ENCODE measurements at places on chromosomes 13 and 19.

- DNase-seq: peak; percentile 9
Measured at GRCh38 chr19:51127755-51128154, 3.0 kb downstream of the SIGLEC9 start.

GRCh38 chr13:34352958-34353357 lies 535.0 kb downstream of the RFC3 start:
- no peak for DNase-seq

DNA sequence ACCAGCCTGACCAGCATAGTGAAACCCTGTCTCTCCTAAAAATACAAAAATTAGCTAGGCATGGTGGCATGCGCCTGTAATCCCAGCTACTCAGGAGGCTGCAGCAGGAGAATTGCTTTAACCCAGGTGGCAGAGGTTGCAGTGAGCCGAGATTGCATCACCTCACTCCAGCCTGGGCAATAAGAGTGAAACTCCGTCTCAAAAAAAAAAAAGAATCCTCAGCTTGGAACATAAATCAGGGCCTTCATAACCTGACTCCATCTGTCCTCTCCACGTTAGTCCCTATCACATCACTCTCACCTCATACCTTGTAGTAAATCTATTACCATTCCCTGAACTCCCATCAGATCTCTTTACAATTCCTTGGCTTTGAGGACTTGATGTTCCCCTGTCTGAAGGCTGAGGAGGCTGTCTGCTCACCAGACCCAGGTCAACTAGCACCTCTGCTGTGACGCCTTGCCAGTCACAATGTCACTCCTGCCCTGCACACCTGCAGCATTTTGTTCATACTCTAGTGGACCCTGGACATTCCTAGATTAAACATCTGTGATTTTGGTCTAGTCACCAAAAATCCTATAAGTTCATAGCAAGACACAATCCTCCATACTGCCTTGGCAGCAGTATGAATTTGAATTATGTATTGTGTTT lies 15.9 kb downstream of the LHFPL6 start:
- DNase-seq: no peak

GRCh38 chr13:77619655-77620054 lies 77.8 kb upstream of the SLAIN1 start:
- no peak for DNase-seq

DNA sequence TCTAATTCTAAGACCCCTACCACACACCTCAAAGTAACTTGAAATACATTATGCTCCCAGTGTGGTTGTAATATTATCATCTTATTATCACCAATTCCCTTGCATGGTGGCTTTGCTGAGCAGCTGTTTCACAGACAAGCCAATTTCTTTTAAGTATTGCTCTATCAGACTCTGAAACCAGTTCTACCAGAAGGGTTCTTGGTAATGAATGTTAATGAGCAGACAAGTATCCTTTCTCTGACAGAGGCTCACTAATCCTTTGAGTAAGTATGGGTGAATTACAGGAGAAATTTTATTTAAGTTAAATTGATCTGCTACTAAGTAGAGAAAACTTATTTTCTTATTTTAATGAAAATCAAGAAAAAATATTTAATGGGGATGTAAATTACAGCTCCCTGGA lies 326.0 kb downstream of the GPC6 start:
- DNase-seq: no peak

GRCh38 chr13:20064128-20064527 lies 96.7 kb downstream of the GJA3 start:
- no peak for DNase-seq

DNA sequence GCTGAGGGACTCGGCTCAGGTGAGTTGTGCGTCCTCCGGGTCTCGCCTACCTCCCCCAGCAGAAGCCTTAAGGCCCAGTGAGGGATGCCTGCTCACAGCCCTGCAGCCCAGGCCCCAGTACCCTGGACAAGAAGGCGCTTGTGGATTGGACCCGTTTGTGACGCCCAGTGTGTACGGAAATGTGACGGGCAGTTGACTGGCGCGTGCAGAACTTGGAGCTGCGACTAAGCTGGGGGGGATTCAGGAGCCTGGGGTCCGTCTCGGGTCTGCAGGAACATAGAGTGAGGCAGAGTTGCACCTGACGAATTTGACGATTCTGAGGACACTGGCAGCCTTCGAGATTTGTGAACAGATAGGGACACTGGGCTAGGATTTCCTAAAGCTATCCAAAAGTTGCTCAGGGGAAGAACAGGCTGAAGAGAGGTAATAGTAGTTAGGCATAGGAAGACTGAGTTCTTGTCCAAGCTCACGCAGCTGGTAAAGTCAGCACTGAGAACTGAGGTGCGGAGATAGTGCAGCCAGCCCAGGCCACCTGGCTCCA lies 519 bp downstream of the ZNF551 start:
- DNase-seq: no peak

DNA sequence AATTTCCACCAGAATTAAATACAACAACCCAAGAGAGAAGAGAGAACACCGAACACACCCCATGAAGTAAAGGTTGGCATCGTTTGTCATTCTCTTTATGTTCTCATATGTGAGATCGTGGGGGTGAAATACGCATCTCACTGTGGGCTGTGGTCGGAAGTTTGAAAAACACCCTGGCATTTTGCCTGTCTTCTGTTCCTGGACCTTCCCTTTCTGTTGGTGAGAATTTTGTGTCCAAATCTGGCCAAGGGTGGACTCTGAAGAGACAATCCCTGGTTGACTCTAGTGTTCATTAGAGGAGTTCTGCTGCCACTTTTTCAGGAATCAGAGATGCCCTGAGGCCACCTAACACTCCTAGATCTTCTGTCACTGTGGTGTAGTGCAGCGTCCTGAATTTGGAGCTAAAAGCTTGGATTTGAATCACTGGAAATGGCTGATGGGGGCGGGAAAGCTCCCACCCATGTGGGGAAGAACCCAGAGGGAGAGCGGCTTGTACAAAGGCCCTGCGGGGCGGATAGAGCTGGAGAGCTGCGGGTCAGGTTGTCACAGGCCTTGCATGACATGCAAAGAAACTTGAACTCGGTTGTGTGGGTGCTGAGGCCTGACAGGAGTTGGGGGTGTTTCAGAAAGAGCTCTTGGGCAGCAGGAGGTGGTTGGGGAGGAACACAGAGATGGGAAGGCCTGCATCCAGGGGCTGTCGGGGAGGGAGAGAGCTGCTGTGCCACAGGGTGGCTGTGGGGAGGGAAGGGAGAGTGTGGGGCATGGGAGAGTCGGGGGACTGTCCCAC lies 11.1 kb upstream of the SPATA13 start:
- DNase-seq: no peak

- no peak for DNase-seq
Measured at GRCh38 chr13:23427881-23428528, 5.5 kb downstream of the SACS start.

DNA sequence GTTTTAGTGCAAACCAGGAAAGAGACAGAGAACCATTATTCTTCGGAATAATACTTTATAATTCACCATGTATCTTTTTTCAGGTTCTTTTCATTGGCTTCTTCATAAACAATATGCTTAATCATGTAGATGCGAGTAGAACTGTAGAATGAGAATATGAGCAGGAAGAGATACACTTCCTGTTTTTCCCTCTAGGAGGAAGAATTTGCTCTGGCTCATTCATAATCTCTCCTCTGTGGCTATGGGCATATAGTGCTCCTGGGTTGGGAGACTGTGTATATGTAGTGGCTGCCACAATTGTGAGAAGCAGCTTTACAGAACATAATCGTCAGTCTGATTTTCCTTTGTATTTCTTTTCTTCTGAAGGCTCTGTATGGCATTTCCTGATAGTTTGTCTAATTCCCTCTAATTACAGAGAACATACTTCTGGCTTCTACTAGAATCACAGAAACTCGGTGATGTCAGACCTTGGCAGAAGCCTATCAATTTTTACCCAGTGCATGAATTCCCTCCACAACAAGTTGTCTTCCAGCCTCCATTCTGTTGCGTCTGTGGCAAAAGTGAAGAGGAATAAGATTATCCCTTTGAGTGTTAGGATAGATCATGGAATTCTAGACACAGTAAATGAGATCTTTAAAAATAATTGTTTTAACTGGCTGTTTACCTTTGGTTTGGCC lies 2.9 kb upstream of the DCLK1 start:
- no peak for DNase-seq

- peak; percentile 64 for DNase-seq
Measured at GRCh38 chr19:17469092-17469480, 1.2 kb upstream of the SLC27A1 start.

DNA sequence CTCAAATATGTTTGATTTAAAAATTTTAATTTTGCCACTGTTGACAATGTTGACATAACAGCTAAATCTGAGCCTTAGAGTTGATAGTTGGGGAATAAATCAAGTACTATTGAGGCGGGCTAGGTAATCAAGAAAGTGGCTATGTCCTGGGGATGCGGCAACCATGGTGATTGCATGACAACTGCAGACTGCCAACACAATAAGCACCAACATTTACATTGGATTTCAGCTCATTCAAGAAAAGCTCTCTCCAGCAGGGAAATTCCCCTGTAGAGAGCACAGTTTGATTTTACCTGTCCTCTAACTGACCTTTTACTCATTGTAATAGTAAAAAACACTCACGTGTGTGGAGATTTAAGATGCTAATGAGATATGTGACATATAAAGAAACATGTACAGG lies 63.1 kb downstream of the ZNF100 start:
- DNase-seq: no peak

- peak; percentile 14 for DNase-seq
Measured at GRCh38 chr13:85864963-85865530, 65.8 kb upstream of the SLITRK6 start.

- DNase-seq: no peak
Measured at GRCh38 chr19:8340341-8341096, 2.5 kb downstream of the KANK3 start.

DNA sequence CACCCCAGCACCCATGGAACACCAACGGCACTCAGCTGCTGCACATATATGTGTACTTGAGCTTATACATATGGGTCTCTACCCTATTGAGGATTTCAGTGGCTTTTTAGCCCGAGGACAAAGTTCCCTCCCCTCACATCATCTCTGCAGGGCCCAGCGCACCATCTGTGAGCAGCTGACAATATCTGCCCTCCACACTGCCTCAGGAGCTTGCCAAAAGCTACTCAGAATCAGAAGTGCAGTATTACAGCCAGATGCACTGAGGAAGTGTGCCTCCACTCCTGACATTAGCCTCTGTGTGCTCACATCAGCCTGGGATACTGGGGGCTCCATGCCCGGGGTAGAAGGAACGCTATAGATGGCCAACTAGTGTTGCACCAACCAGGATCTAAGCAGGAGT lies 903.9 kb downstream of the UQCRFS1 start:
- no peak for DNase-seq

- no peak for DNase-seq
Measured at GRCh38 chr13:96415831-96416385, 326.0 kb downstream of the HS6ST3 start.

GRCh38 chr13:38463048-38463447 lies 113.4 kb downstream of the UFM1 start:
- no peak for DNase-seq

All from midbrain (tissue), 1 donor.